ENCODE measurements at places on chromosomes 5 and 9.

DNA sequence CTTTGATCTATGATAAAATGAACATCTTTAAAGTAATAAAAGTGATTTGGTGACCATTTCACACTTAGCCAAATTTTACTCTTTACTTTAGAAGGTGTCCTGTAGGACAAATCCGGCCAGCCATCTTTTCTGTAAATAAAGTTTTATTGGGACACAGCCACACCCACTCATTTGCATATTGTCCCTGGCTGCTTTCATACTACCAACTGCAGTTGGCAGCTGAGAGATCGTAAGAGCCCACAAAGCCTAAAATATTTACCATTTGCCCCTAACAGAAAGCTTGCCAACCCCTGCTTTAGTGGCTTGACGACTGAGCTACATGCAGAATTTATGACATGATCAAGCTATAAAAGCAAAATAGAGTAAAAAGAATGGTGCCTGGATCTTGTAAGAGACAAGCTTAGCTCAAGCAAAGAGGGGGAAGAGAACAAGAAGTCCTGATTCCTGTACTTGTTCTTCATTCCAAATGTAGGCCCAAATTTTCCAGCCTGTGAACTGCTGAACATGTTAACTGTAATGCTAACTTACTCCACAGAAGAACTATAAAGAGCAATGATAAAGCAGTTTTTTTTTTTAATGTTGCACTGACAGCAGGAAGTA, 7.4 kb upstream of the FBXO10 start:
- no peak for DNase-seq

DNA sequence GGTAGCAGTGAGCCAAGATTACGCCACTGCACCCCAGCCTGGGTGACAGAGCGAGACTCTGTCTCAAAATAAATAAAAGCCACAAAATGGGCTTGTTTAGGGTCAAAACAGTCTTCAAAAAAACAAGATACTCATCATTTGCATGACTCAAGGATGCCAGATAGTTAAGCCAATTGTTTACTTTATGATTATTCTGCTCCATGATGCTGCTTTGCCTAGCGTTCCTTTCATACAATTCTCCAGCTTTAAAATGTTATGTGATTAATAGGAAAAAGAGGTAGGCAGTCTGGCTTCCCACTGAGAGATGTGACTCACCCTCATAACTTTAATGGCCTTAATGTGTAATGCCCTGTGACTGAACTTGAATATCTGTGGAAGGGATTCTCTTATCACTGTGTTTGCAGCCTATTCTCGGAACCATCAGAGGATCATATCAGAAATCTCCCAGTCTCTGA, 364.6 kb upstream of the TRPC7 start:
- no peak for DNase-seq

DNA sequence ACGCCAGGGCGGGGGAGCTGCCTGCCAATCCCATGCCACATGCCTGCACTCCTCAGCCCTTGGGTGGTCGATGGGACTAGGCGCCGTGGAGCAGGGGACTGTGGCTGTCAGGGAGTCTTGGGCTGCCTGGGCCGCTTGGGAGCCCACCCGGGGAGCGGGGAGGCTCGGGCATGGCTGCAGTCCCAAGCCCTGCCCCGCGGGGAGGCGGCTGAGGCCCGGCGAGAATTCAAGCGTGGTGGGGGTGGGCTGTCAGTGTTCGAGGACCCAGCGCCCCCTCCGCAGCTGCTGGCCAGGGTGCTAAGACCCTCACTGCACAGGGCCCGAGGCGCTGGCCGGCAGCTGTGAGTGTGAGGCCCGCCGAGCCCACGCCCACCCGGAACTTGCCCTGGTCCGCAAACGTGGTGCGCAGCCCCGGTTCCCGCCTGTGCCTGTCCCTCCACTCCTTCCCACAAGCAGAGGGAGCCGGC, 83.2 kb upstream of the DMRTA1 start:
- DNase-seq: no peak

GRCh38 chr5:96927008-96927407, 8.9 kb upstream of the LNPEP start:
- no peak for DNase-seq

DNA sequence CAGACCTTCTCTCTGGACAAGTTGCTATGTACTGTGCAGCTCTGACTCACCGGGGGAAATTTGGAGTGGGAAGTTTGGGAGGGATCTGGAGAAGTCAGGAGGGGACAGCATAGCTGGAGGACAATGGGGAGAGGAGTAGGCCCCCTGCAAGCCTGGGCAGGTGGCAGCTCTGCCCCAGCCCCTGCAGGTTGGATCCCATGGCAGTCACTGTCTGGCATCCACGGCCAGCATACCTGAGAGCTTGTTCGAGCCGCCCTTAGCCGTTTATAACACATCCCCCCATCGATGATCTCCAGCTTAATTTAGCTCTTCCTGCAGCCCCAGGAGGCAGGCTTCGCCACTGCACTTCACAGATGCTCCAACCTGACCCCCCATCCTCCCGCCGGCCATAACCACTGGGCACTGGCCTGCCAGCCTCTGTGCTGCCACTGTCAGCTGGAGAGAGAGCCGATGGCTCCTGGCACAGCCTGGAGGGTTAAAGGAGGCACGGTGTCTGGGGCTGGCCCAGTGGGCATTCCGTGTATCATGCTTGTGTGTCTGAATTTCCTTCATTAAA, 57.7 kb upstream of the RNU6ATAC start:
- DNase-seq: no peak

GRCh38 chr9:103902263-103902662, 191.8 kb upstream of the SMC2 start:
- DNase-seq: no peak

- no peak for DNase-seq
Measured at GRCh38 chr5:93425096-93425495, 155.9 kb downstream of the NR2F1-AS1 start.

GRCh38 chr5:153358315-153358976, 132.0 kb upstream of the GRIA1 start:
- DNase-seq: no peak

- DNase-seq: peak; percentile 21
Measured at GRCh38 chr9:133375116-133375723, 640 bp downstream of the SURF4 start.
